CD4-positive, alpha-beta T cell treated with Interferon alpha-2 for 1 hour (primary cell): ENCODE measurements at places on chromosomes 1 and 21.

GRCh38 chr1:110717179-110717578, 42.4 kb upstream of the KCNA3 start:
- DNase-seq, result no peak

DNA sequence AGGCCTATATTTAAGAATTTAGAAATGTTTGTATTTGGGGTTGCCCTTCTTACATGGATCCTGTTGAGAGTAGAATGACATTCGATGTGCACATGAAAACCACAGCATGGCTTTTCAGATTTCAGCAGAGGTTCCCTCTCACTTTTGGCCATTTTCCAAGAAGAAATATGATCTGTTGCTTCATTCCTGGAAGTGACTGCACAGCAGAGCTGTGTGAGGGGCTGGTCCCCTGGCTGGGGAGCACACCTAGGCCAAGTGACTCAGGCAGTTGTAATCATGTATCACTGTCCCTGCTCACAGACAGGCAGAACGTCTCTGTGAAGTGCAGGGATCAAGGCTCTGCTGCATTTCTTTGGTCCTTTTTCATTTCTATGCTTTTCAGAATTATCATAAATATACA, 32.3 kb downstream of the AGT start:
- no peak for DNase-seq

- DNase-seq, result no peak
Measured at GRCh38 chr1:98299861-98300260, 361.7 kb upstream of the SNX7 start.

GRCh38 chr1:23544444-23545389, 13.7 kb upstream of the E2F2 start:
- DNase-seq, result peak; percentile 79

DNA sequence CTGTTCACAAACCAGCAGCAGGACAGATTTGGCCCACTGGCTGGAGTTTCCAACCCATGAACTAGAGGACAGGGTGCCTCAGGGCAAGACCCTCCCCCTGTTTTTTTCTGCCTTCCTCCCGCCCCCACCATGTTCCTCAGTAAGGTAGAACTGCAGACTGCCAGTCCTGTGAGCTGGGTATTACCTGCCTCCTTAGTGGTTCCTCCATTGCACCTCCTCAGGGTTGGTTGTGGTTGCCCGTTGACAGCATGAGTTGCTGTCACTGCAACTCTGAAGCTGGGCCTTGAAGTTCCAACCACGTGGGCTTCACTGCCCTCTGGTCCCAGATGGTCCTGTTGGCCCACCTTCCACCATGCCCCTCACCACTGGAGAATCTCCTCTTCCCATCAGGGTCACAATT, 28.8 kb downstream of the TENT5C start:
- no peak for DNase-seq

DNA sequence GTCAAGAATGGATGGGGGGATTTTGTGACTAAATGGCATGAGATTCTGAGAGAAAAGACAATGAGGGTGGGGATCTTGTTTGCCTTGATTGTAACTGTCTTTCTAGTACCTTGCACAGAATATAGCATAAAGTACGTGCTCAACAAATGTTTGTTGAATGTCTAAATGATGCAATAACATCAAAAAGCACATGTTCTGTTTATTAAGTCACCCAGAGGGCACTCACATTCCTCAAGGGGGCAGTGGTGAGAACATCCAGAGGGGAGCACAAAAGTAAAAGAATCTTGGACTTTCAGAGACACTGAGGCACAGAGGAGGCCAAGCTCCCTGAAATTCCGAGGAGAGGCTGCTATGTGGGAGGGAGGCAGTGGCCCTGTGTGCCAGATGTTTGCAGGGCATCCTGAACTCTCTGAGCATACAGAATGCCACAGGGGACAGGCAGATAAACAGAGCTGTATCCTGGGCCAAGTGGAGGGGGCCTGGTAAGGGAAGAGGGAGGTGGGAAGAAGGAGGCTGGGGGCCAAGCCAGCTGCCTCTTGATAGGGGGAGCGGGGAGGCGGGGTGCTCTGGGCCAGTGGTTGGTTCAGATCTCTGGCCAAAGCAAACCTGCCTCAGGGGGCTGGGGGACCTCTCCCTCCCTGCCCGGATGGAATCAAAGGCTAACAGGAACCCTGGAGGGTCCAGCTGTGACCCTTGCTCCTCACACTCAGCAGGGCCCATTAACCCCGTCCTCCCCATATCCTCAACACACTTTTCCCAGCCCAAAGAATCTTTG, 6.5 kb upstream of the ATP1A2 start:
- DNase-seq, result peak; percentile 47

GRCh38 chr1:57204942-57205787, 218.7 kb downstream of the DAB1 start:
- no peak for DNase-seq

DNA sequence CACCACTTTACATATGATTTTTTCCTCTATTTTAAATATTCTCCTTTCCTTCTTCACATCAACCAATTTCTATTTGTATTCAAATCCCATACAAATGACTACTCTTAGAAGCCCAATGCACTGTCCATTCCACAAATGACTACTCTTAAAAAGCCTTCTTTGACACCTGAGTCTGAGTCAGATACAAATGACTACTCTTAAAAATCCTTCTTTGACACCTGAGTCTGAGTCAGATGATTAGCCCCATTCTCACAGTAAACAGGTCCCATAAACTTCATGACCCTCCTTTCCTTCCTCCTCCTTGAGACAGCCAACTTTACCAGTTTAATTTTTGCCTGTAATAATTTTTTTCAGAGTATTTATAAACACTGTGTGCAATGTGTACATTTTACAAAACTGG, 231.3 kb upstream of the USP25 start:
- DNase-seq, result no peak

DNA sequence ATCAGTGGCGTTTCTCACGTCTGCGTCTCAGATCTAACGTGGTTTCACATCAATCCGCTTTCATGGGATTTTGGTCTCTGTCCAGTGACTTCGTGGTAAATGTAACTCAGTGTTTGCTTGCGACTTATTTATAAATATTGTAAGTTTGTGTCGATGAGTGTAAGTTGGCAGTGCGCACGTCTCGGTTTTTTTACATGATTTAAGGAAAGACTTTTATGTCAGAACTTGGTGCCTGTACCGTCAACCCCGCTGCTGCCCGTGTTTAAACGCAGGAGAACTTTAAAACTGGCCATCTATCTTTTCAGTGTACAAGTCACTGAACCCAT, 1.5 kb downstream of the B3GALT6 start:
- no peak for DNase-seq

GRCh38 chr1:159141584-159142390, 29.6 kb upstream of the CADM3 start:
- DNase-seq, result no peak

DNA sequence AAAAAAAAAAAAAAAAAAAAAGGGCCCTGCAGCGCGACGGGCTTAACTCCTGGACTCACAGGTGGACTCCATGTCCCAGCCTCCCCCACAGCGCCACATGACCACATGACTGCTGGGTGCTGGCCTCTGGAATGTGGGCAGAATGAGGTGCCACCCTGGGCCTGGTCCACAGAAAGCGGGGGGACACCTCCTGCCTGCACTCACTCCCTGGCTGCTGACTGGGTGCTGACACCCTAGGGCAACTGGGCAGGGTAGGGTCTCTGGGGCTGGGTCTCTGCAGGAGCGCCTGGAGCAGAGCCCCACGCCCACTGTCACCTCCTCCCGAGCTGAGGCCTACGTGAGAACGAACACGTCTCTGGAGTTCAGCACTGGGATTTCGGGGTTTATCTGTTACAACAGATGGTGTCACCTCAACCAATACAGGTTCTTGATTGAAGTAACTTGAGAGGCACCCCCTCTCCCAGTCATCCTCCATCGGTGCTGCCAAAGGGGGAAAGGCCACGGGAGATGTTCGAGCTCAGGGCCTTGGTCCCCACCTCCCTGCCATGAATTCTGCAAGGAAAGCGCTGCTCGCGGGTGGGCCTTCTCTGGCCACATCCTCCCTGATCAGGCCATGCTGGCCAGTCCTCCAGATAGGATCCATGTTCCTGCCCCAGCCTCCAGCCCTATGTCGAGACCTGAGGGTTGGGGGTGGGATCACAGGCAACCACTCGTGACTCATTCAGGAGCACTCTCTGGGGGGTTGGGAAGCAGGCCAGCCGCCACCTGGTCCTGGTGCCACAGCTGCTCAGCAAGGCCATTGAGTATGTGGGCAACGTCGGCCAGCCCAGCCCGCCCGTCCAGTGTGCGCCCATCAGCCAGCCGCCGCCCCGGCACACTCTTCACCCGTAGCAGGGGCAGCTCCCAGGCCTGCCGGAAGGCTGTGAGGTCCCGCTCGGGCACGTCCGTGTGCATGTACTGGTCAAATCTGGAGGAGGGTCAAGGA, 5.4 kb downstream of the CPLANE2 start:
- DNase-seq, result no peak

DNA sequence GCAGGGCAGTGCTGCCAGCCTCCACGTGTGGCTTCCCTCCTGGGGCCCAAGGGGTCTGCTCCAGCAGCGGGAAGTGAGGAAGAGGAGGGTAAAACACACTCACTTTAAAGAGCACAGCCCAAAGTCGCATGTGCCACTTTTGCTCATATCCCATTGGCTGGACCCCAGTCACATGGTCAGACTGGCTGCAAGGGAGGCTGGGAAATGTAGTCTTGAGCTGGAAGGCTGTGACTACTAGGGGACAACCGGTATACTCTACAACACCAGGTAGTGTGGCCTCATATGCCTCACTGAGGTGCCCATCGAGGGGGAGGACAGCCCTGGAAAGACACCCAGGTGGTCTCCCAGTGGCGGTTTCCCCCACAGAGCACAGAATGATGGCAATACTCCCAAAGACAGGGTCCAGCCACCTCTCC, 45.2 kb downstream of the CAMK2N1 start:
- DNase-seq, result peak; percentile 59

DNA sequence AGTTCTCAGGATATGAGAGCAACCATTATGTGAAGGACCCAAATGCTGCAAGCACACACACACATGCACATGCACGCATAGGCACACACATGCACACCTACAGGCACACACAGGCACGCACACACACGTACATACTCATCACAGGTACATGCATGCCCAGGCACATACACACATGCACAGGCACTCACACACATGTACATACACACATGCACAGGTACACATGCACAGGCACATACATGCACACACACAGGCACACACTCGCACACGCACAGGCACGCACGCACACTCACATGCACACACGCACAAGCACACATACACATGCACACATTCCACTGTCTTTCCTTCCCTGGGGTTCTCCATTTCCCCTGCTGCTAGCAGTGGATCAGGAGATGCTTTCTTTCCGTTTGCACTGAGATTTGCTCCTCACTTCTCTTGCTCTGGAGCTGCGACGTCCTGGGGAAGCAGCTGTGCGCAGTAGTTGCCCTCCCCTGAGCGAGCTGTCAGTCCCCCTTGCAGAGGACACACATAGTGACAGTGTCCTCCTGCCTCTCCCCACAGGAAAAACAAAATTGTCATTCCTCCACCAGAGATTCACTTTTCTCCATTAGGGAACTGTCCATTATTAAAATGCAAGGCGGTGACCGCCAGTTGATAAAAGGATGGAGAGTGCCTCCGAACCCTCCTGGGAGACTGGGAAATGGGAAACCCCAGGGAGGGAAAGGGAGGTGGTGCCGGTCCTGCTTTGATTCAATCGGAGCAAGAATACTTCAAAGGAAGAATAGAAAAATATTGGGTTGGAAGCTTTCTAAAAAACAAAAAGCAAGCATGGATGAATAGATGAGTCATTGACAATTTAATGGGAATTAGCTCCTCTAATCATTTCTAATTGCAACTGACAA, 69.5 kb downstream of the WDR4 start:
- DNase-seq, result no peak

DNA sequence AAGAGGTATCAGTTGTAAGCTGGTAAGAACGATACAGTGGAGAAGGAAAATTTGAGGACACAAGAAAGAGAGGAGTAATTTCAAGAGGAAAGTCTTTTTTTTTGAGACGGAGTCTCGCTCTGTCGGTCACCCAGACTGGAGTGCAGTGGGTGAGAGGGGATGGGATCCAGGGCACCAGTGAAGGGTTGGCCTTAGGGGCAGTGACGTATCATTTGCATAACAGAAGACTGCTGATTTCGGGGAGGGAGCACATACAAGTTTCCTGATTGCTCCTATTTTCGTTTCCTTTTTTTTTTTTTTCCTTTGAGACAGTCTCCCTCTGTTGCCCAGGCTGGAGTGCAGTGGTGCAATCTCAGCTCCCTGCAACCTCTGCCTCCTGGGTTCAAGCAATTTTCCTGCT, 4.2 kb downstream of the S100A13 start:
- no peak for DNase-seq

DNA sequence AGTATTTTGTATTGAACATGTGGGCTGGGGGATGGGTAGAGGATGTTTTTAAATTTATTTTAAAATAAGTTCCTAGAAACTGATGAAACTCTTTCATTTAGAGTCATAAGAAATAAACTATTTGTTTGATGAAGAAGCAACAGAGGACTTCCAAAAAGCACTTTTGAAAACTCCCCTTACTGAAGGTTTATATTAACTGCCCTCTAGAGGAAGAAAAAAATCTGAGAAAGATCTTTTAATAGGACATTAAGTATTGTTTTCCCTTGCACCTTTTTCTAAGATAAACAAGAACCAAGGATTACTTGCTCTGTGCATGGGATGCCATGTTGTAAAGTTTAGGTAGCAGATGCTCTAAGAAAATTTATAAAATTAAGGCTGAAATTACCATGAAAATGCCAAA, 14.1 kb downstream of the DISP1 start:
- no peak for DNase-seq

- DNase-seq, result no peak
Measured at GRCh38 chr21:44066116-44066515, 41.1 kb upstream of the PWP2 start.

- no peak for DNase-seq
Measured at GRCh38 chr1:65297706-65298105, 11.6 kb upstream of the DNAJC6 start.

DNA sequence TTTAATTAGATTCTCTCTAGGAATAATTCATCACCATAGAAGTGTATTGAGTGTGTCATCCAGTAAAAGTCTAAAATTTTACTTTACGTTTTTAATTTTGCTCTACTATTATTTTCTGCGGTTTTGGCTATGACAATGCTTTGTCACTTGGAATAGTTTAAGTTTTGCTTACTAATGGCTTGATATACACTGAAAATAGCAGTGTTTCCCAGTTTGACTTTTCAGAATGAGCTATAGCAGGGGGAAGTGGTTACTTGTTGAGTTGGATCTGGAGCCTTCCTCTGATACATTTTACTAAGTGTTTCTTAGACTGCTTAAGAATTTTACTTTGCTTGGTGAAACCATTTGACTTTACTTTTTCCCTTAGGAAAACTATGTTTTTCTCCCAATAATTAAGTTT, 5.0 kb downstream of the DNAJC16 start:
- no peak for DNase-seq

GRCh38 chr1:230548357-230548756, 93.9 kb upstream of the COG2 start:
- no peak for DNase-seq

- DNase-seq, result no peak
Measured at GRCh38 chr1:15681349-15682292, 2.5 kb upstream of the PLEKHM2 start.

GRCh38 chr1:182602935-182603645, 1.1 kb downstream of the RGS16 start:
- no peak for DNase-seq
